ENCODE measurements at places on chromosomes 6 and 20.

DNA sequence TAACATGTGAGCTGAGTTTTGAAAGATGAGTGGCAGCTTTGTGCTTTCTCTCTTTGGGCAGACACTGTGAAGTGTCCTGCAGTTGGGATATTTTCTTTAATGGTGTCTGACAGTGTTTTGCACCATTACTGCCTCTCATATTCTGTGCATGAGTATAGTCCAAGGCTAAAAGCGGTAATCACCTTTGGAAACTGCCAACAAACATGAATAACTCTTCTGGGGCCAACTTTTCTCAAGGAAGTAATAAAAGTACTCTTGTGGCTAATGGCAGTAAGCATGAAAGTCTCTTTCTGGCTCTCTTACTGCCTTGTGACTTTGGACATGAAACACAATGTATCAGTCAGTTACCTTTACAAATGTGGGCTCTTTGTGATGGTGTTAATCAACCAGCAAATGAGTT, 91.7 kb upstream of the SOX4 start:
- no peak for DNase-seq

- DNase-seq, result no peak
Measured at GRCh38 chr20:41275301-41275731, 42.2 kb downstream of the ZHX3 start.

DNA sequence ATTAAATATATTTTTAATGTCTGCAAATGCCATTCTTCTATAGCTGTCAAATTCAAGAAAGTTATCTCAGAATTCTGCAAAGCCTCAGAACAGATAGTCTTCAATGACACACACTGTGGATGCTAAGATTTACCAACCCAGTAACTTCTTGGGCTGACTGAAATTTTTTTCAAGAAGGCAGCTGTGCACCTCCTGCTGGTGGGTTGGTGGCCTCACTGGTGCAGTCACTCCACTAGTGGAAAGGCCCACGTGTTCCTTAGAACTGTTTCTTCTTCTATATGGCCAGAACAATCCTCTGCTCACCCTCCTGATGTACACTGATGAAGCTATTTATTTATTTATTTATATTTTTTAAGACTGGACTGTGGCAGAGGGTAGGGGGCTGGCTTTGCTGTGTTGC, 28.1 kb upstream of the MTCL3 start:
- no peak for DNase-seq

DNA sequence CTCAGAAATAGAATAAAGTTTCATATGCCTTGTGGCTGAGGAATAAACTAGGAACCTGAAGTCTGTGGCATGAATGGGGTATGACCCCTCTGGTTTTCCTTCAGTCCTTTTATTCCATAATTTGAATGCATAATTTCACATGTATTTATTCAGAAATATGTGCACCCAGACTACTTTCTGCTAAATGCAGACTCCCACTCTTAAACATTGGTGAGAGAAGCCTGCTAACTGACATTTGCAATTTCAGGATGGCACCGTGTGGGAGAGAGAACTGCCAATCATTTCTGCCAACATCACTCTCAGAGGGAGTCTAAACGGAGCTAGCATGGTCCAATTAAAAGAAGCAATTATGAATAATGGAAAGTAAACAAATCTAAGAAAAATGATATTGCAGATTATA, 141.3 kb downstream of the ADGRB3 start:
- no peak for DNase-seq

DNA sequence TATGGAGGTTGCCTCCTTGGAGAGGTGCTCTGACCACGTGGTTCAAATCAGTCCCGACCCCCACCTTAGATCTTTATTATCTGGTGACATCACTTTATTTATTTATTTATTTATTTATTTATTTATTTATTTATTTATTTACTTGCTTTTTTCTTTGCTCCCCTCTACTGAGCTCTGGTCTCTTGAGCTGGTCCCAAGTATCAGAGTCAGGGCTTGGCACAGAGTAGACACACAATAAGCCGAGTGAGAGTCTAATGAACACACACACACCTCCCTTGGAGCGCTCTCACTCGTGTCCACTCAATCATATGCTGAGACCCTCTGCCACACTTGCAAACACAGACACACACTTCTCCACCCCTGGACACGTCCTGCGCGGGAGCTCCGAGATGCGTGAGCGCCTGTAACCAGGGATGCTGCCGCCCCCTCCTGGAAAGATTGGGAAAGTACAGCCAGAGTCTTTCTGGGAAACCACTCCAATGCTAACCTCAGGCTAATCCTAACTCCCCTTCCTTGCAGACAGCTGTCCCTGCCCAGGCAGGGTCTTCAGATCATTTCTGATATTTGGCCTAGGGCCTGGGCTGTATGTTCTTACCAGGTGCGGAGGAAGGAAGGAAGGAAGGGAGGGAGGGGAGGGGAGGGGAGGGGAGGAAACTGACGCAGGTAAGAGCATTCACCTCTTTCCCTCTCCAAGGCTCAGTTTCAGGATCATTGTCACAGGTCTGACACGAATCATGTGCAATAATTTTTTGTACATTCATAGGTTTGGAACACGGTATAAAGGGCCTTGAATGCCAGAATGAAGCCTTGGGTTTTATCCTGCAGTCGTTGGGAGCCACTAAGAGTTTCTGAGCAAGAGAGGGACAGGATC, 70.9 kb downstream of the STK35 start:
- DNase-seq, result peak; percentile 35
